ENCODE measurements at places on chromosomes 3 and 15.

GRCh38 chr3:71389911-71390573 is 193.5 kb downstream of the FOXP1 start:
- DNase-seq: peak; percentile 83

DNA sequence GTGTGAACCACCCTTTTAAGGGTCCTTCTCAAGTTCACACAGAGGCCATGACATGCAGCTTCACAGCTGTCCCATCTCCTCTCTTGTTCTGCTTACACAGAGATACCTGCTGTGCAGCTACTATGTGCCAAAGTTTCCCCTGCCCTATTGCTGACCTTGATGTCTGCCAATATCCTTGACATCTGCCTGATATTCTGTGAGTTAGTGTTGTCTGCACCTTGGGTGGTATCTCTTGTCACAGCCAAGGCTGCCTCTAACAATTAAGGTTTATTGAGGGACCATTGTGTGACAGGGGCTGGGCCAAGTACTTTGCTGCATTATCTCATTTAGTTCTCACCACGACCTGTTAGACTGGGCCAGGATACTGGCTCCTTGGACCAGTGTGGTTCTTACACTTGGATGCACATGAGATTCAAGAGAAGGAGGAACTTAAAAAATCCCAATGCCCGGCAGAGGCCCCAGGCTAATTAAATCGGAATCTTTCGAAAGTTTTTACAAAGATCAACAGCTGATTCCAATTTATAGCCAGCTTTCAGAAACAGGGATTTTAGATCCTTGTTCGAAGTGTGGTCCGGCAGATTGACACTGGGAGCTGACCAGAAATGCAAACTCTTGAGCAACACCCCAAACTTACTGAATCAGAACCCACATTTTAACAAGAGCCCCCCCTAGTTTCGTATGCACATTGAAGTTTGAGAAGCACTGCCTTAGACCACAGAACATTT is 178.6 kb downstream of the SATB1 start:
- DNase-seq: no peak

DNA sequence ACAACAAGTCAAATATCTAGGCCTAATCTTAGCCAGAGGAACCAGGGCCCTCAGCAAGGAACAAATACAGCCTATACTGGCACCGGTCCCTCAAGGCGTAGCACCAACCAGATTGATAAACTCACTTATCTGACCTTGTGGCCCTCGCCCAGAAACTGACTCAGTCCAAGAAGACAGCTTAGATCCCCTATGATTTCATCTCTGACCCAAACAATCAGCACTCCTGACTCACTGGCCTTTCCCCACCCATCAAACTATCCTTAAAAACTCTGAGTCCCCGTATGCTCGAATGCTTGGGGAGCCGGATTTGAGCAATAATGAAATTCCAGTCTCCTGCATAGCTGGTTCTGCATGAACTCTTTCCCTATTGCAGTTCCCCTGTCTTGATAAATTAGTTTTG is 1.6 kb upstream of the SORD start:
- DNase-seq: no peak

DNA sequence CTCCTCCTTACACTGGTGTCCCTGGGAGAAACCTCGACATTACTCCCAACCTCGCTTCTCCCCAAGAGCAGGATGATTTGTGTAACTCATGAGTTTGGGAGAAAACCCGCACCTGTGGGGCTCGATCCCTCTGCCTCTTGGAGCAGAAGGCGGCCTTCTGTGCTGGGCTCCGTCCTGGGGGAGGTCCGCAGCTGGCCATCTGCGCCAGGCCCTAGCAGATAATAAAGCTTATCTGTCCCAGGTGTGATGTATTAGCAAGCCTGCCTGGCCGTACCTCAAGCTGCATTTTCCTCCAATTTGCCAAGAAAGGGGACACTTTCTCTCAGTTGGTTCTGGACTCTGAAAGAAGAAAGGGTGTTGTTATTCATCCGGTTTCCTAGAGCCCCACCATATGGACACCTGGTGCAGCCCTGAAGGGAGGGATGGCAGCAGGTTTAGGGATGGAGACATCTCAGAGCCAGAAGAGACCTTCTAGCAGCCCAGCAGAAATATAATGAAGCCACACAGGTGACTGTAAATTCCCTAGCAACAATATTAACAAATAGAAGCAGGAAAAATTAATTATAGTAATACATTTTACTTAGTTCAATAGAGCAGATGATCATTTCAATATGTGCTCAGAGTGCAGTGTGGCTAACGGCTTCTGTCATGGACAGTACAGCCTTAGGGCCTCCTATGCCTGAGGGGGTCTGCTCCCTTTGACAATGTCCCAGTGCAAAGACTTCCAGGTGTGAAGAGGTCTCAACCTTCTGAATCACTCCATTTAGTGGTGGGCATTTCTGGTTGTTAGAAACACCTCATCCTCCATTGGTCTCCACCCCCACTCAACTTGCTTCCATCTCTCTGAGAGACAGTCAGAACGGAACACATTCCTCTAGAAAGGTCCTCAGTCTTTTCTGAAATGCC is 94.8 kb downstream of the CPN2 start:
- no peak for DNase-seq

DNA sequence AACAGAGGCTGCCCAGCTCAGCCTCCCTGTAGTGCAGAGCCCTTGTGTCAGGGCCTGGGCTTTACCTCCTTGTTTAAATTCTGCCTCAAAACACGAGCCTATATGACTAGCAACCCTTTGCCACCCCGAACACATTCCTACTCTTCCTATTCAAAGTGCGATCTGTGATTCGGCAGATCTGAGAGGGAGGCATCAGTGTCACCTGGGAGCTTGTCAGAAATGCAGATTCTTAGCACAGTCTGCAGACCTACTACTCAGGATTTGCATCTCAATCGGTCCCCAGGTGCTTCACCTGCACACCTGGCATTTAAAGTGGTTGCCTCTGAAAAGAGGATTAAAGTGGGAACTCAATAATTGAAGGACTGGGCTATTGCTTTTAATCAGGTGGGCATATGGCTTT is 273.2 kb upstream of the TOPAZ1 start:
- no peak for DNase-seq

All from cardiac fibroblast (primary cell).